IPS DF 6.9 (cell line): ENCODE measurements at places on chromosomes 1 and 21.

- DNase-seq = no peak
These were observed 1.8 kb downstream of the BTG3 start for GRCh38 chr21:17610911-17611310.

- DNase-seq = no peak
These were observed 52.2 kb downstream of the SMYD2 start for GRCh38 chr1:214332946-214333798.

- no peak for DNase-seq
These were observed 13.4 kb downstream of the EPB41 start for GRCh38 chr1:28927648-28928313.

DNA sequence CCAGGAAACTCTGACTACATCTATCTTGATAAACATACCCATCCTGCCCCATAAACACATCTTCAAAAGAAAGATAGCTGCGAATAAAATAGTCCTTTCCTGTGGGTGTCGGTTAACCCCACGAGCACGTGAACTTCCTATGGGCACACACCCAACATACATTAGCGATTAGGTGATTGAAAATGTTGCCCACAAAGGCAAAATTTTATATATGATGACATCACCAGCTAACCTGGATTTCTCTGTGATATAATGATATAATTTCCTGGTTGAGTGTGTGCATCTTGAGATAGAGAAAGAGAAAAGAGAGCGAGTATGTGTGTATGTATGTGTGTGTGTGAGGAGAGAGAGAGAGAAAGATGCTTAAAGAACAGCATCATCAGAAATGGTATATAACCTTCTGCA is 296.1 kb downstream of the PTPRC start:
- DNase-seq = no peak

DNA sequence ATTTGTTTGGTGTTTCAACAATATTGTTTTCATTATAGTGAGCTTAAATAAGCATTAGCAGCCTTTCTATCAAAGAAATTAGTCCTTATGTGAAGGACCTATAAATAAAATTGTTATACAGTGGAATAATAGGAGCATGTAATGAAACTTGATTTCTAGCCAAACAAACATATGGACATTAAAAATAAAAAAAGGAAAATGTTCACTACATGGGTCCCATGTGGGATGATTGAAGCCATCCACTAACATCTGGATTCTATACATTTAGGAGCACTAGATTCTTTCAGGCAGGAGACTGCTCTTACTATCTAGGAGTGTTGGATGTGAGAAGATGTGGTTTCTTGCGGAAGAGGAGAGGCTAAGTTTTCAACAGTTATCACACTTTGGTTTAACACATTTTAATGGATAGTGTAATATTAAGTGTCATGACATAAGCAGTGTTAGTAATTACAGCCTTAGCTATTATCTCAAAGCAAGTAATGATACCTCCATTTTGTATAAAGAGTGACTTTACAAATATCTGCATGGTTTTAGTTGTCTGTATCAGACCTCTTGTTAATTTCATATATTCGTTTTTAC is 62.3 kb downstream of the LYPLAL1 start:
- DNase-seq = no peak

DNA sequence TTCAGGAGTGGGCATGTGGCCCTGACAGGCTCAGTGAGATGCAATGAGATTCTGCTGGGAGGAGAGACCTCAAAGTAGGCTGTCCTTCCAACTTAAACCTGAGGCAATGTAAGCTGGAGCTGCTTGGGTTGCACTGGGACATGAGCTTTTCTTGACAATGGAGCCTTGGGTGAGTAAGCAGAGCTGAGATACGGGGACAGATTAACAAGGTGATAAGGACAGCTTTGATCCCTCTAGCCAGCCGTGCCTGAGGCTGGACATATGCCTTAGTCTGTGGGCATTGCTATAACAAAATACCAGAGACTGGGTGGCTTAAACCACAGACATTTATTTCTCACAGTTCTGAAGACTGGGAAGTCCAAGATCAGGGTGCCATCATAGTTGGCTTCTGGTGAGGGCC is 18.3 kb upstream of the NGF start:
- no peak for DNase-seq

DNA sequence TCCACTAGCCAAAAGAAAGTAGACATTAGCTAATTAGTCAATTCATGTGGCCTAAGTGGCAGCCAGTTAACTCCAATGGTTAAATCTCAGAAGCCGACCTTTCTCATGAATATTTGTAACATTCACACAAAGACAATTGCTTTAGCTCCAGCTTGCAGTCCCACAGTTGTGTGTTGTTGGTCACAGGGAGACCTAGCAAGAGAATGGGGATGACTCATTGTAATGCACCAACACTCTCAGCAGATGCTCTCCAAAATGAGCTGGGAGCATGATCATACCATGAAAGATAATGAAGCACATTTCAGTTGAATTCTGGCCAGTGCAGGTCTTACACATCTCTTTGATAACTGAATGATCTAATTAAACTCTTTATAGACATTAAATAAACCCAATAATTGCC is 160.4 kb downstream of the HLX start:
- no peak for DNase-seq

GRCh38 chr21:28899744-28900143 is 92.9 kb downstream of the LTN1 start:
- no peak for DNase-seq

- no peak for DNase-seq
These were observed at the start of gene FMOD for GRCh38 chr1:203351037-203351625. TSS of gene FMOD (minus strand) at chr1:203351122. CDS start at chr1:203348270, 2,852 bp downstream.

GRCh38 chr1:76170084-76170483 is 95.5 kb downstream of the ST6GALNAC3 start:
- no peak for DNase-seq

DNA sequence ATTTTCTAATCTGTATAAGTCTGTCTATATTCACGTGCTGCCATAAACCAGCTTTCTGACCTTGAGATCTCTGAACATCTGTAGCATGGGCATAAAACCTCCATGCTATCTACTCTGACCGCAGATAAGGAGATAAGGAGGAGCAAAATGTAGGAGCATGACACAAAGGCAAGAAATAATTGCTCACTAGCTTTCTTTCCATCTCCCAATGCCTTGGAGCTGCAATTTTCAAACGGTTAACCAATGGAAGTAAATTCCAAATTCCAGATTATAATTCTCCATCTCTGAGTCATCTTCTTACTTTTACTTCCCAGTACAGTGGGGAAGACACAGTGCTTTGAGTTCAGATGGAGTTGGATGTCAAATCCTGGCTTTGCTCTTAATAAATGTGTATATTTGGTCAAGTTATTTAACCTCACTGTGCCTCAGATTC is 41.6 kb downstream of the CD58 start:
- DNase-seq = no peak

DNA sequence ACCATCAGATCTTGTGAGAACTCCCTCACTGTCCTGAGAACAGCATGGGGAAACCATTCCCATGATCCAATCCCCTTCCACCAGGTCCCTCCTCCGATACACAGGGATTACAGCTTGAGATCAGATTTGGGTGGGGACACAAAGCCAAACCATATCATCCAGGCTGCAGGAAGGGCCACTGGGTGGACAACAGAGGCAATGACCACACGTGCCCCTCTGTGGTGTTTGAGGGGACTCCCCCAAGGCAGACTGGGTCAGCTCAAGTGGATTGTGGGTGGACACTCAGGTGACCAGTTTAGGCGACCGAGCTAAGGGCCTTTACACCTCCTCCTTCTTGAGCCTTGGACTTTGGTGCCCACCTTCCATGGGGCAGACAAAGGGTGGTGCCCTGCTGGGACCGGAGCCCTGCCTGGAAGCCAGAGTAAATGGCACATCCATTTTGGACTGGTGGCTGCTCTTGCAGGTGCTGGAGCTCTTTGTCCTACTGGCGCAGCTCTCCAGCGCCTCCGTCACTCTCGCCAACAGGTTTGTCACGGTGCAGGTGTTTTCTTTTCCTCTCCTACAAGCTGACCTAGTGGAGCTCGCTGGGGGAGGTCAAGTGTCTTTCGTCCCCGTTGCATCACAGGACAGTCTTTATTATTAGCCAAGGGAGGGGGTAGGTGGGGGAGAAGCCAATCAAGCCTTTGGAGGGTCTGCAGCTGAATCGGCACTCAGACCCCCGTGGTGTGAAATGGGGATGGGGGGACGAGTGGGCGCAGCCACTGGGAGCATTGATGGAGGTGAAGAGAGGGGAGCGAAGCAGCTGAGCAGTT is 37.6 kb downstream of the CRYAA start:
- DNase-seq = no peak

GRCh38 chr1:222443566-222443965 is 104.3 kb downstream of the HHIPL2 start:
- no peak for DNase-seq

- no peak for DNase-seq
These were observed 147.8 kb downstream of the OMA1 start for GRCh38 chr1:58398714-58399113.

- DNase-seq = no peak
These were observed 23.9 kb upstream of the FAAH start for GRCh38 chr1:46370214-46370633.
